ENCODE measurements at places on chromosomes 12 and 14. TPM values are rescaled to one million over a fixed set of nuclear protein-coding genes. Genes with fewer than 3 reads are reported as not detected.

Gene LHX5
- not detected for total RNA-seq

Gene RBM23
- total RNA-seq, result 91.4 TPM

Gene SYNDIG1L
- total RNA-seq, result 1.6 TPM

Gene CEBPE
- 0.32 TPM for total RNA-seq

Gene CCDC63
- total RNA-seq, result not detected

Gene RHOJ
- 29.2 TPM for total RNA-seq

Gene VPS29
- 102 TPM for total RNA-seq

GRCh38 chr14:61188978-61189808, 91.9 kb downstream of the TMEM30B start:
- H3K36me3 ChIP-seq, result no peaks in the 10 kb centered on the region
- peak overlapping the region; percentile 54 for H3K27ac ChIP-seq
- peak; percentile 63 for DNase-seq
- peak overlapping the region; percentile 48 for H3K4me3 ChIP-seq

DNA sequence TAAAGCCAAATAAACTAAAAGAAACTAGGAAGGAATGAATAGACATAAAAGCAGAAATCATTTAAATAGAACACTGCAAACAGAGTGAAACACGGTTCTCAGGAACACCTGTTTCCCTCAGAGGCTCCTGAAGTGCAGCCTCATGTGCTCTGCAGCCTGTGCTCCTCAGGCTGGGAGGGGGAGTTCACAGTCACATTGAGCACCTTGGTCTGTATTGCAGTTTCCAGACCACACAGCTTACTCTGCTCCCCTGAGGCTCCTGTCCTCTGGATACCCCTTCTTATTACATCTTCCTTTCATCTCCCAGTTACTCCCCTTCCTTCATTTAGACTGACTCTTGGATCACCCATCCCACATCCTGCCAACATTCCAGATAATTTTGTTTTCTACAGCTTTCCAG, 49.7 kb upstream of the DCD start:
- no peak overlapping the region for H3K27ac ChIP-seq
- DNase-seq, result no peak
- H3K4me3 ChIP-seq, result no peak overlapping the region
- H3K4me1 ChIP-seq, result no peaks in the 10 kb centered on the region

GRCh38 chr14:90981636-90982035, 78.8 kb downstream of the RPS6KA5 start:
- peaks cover 13% of the 10 kb centered on the region for H3K36me3 ChIP-seq
- no peak for DNase-seq

DNA sequence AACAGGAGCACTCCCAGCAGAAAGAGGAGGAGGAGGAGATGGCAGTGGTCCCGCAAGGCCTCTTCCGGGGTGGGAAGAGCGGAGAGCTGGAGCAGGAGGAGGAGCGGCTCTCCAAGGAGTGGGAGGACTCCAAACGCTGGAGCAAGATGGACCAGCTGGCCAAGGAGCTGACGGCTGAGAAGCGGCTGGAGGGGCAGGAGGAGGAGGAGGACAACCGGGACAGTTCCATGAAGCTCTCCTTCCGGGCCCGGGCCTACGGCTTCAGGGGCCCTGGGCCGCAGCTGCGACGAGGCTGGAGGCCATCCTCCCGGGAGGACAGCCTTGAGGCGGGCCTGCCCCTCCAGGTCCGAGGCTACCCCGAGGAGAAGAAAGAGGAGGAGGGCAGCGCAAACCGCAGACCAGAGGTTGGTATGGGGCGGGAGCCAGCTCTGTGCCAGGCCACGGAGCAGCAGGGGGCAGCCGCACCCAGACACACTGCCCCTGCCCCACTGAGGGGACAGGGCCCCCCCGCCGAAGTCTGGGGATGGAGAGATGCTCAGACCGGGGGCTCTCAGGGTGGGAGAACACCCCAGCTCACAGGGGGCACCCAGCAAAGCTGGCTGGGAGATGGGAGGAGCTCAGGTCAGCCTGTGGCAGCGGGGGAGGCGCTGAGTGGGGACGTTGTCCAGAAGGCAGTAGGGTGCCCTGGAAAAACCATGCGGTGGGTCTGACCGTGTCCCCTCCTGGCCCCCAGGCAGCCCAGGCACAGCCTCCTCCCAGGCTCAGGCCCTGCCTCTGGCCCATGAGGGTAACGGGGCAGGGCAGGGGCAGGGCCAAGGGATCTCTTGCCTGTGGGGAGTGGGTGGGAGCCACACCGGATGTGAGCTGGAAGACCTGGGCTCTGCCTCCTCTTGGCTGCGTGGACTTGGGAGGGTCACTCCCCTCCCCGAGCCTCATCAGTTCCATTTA, 9.8 kb downstream of the CHGA start:
- H3K27me3 ChIP-seq, result no peaks in the 10 kb centered on the region
- no peak overlapping the region for H3K27ac ChIP-seq
- H3K4me3 ChIP-seq, result no peak overlapping the region
- H3K36me3 ChIP-seq, result peaks cover 19% of the 10 kb centered on the region

DNA sequence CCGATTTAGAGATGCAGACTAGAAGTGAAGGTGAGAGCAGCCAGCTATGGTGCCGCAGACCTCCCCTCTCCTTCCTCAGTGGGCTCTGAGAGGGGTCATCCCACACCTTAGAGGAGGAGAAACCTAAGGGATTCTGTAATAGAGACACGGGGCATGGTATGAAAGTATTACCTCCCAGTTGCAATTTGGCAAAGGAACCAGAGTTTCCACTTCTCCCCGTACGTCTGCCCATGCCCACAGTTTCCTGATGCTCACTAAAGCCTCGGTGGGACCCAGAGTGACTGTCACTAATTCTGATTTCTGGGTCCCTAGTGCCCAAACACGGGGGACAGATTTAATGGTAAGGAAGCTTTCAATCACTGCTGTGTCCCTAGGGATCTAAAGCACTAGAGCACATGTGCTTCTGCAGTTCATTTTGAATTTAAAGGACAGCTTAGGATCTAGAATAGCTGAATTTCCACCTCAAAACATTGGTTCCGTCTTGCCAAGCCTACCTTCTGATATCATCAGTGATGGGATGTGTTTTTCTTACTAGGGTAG, 44.1 kb downstream of the DAD1 start:
- H3K27me3 ChIP-seq, result no peaks in the 10 kb centered on the region
- no peaks in the 10 kb centered on the region for H3K36me3 ChIP-seq
- H3K4me3 ChIP-seq, result no peak overlapping the region
- DNase-seq, result no peak

GRCh38 chr12:42701084-42701483, 111.5 kb upstream of the PRICKLE1 start:
- no peak overlapping the region for H3K27ac ChIP-seq
- no peaks in the 10 kb centered on the region for H3K27me3 ChIP-seq
- peaks cover 17% of the 10 kb centered on the region for H3K4me1 ChIP-seq
- DNase-seq, result no peak
